ENCODE measurements at places on chromosomes 16 and 17. TPM values are rescaled to one million over a fixed set of nuclear protein-coding genes. Genes with fewer than 3 reads are reported as not detected.

DNA sequence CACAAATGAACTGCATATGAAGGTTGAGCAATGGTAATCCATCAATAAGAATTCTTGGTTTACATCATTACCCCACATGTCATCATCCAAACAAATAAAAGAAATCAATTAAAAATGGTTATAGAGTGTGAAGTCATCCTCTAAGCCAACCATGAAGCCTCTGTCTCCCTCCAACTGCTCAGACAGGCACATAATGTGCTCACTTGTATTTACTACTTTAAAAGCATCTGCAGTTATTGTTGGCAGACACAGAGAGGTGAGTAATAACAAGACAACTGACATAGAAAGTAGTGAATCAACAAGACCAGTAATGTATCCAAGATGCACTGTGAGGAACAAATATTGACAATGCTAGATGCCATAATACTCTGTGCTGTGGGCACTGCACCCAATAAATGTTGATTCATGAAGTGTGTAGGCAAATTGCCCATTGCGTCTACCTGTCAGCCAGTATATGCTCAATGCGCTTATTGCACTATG, 20.0 kb downstream of the ADAMTS18 start:
- no peak for DNase-seq

The LGALS9 gene
- 50.3 TPM for total RNA-seq

The TBC1D3C gene
- not detected for total RNA-seq

The PRAC2 gene
- not detected for total RNA-seq
